Activated gamma-delta T cell treated with Interleukin-2 at 50 U/mL for 16 hours (primary cell): ENCODE measurements at places on chromosomes 12 and 14.

GRCh38 chr14:30443368-30444007 is 115.5 kb upstream of the G2E3 start:
- DNase-seq: no peak

DNA sequence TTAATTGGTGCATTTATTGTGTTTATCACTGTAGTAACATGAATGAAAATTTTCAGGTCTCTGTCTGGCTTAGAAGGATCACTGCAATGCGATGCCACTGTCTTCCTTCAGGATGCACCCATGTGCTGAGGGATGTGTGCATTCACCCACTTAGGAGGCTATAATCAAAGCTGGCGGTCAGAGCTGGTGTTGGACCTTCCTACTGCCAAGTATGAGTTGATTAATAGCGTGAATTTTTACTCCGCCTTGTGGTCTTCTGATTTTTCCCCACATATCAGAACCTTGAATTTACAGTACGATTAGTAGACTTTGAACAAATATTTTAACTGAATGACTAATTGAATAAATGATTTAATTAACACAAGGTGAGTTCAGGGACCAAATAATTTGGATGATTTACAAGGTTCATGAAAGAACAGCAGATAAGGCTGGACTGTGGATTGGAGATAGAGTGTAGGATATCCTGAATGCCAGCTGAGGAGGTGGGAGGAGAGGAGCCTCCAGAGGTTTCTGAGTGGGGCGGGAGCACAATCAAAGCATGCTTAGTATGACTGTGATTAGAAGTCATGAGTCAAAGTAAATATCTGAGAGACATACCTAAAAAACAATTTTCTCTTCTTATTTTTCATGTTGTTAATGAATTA is 50.1 kb downstream of the RERG start:
- DNase-seq: no peak

GRCh38 chr14:30710876-30711275 is 88.8 kb downstream of the SCFD1 start:
- no peak for DNase-seq

GRCh38 chr14:41482861-41483260 is 123.8 kb upstream of the LRFN5 start:
- no peak for DNase-seq

DNA sequence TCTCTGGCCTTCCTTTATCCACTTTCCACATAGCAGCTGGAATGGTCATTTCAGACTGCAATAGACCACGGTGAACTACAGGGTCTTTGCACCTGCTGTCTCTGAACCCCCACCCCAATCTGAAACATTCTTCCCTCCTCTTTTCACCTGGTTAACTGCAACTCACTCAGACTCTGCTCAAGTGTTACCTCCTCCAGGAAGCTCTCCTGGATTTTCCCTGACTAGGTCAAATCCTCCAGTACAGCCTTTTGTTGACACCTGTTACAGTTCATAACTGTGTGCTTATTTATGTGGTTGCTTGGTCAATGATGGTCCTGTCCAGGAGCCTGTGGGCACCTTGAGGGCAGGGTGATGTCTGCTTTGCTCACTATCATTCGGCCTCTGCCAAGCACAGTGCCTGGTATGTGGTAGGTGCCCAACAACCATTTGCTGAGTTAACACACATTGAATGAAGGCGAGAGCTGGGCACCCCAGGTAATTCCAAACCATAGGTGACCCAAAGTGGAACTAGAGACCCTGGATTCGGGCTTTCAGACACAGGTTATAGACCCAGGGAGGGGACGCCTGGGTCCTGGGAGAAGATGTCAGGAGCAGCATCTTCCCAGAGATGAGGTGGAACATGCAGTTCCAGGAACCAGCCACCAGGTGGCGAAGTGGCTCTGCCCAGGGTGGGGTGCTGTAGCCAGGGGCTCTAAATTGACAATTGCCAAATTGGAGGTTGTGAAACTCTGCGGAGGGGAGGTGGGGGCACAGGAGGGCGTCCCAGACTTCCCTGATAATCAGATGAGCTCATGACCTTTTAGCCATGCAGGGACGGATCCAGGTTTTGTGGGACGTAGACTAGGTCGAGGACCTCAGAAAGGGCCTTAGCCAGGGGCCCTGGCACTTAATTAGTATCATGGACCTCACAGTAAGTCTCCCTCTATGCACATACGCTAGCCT is 28.1 kb downstream of the TRPV4 start:
- DNase-seq: peak; percentile 70

- DNase-seq: no peak
These were observed 341.2 kb upstream of the DCN start for GRCh38 chr12:91523831-91524230.

DNA sequence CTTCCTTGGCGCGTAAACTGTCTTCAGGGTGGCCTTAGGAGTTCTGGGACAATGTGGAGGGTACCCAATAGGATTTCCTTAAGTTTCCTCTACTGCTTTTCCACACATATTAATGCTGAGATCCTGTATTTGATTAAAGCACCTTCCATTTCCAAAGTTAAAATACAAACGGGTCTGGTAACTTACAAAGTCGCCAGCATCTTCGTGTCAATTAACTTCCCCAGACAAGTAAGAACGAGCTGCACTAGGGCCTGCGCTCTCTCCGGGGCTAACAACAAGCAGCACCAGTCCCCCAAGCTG is 130.9 kb downstream of the NDUFA12 start:
- no peak for DNase-seq

- DNase-seq: peak; percentile 14
These were observed 524 bp downstream of the KMT5A start for GRCh38 chr12:123384318-123384993.

DNA sequence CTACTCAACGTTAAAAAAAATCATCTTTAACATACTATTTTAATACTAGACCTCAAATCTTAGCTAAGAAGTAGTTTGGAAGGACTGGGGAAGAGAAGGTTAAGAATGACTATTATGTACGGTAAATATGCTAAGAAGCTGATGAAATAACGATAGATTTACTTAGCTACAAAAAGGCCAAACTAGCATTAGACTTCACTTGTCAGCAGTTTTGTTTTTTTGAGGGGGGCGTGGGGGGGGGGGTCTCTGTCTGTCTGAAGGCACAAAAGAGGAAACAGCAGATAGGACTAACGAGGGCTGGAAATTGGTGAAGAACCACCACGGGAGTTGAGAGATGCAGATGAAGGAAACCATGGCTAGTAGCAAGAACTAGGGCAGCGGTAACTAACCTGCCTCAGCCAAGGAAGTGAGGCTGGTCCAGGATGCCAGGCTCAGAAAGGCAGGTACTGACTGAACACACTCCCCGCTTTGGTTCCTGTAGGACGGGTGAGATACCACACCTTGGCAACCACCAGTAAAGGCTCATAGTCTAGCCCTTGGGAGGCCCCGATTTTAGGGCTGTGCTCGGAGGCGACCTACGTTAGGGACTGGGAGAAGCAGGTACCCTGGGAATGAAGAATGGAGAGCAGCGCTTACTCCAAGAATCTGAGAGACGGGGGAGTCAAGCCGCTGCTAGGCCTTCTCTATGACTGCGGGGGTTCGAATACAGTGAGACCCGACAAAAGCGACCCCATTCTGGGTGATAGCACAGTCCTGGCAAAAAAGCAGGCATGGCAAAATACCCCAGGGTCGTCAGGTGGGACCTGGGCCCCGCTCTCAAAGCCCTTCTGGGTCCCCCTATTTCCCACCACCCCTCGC is 675 bp downstream of the NEDD8 start:
- DNase-seq: no peak

GRCh38 chr14:77088219-77088618 is 9.8 kb upstream of the CIPC start:
- DNase-seq: no peak
